ENCODE measurements at places on chromosomes 2 and 18.

GRCh38 chr2:28527196-28527595, 31.3 kb downstream of the PLB1 start:
- no peak overlapping the region for H3K27ac ChIP-seq
- H3K36me3 ChIP-seq, result no peaks in the 10 kb centered on the region
- no peak overlapping the region for H3K4me3 ChIP-seq
- no peaks in the 10 kb centered on the region for H3K27me3 ChIP-seq
- DNase-seq, result no peak
- no peaks in the 10 kb centered on the region for H3K4me1 ChIP-seq

DNA sequence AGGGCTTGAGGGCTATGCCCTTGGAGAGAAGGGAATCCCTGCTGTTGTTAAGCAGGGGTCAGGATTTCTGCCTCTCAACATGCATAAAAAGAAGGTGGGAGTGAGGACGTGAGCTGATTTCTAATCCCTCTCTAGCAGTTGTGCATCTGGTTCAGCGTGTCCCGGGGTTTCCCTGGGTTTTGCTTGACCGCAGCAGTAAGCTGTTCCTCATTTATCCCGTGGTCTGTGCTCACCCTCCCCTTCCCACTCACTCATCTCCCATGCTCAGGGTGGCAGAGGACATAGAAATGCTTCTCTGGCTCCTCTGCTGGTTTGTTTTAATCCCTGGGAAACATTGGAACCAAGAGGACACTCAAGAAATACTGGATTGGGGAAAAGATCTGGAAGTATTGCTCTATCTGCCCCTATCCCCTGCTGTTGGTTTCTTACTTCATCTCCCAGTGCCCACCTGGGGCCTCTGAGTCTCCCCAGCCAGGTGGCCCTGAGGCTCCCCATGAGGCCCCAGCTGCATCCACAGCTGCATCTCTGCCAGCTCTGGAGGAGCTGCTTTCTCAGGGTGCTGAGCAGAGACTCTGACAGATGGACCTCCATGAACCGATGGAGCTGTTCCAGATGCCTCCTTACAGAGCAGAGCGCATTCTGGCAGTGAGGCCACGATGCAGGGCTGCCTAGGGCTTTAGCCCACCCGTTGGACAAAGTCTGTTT, 36.1 kb downstream of the TET3 start:
- DNase-seq, result peak; percentile 41
- no peak overlapping the region for H3K27ac ChIP-seq
- no peaks in the 10 kb centered on the region for H3K36me3 ChIP-seq

DNA sequence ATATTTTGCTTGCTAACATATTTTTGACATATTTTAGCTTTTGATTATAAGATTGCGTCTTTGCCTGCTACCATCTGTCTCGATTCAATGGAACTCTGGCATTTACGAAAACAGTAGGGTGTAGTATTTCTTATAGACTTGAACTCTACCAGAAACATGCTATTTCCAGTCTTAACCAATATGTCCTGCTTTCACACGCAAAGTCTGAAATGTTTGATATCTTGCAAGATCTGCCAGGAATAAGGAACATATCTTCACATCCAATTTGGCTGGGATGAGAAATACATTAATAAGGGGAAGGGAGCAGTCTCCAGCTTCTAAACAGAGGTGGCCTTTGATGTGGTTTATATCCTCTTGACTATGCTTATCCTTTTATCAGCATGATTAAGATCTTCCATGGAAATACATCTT, 299.4 kb downstream of the ZNF521 start:
- no peak overlapping the region for H3K4me3 ChIP-seq
- H3K36me3 ChIP-seq, result no peaks in the 10 kb centered on the region
- H3K4me1 ChIP-seq, result no peaks in the 10 kb centered on the region
- no peak for DNase-seq
- H3K27ac ChIP-seq, result no peak overlapping the region

DNA sequence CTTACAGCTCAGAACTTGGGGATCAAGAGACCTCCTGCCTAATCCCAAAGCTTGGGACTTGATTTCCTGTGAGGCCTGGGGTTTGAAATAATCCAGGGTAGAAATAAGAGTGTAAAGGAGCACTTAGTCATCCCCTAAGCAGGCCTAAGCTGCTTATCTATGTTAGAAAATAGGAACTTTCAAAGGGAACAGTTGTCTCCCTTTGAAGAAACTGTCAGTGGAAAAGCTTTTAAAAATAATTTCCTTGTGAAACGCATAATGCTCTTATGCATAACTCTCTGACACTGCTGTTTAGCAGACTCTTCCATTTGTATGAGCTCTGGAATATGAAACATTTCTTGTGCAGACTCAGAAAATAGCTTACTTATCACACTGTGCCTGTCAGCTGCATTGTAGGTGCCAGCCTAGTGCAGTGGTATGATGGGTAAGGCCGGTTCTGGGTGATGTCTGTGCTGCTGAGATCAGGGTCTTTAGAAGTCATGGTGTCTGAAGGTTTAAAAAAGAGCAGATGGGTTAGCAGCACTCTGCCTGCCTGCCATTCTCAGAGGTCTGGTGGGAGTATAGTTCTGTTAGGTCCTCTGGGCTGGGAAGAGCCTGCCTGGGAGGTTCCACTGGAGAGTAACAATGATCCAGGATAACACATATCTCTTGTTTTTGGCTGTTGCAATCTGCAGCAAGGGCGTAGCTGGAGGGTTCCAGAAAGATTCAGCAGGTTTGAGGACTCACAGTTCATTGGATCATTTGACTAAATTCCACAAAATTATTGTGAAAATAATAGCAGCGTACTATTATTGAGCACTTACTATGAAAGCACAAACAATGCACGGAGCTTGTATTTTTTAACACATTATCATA, 283.2 kb upstream of the MEX3C start:
- DNase-seq, result no peak
- H3K4me1 ChIP-seq, result no peaks in the 10 kb centered on the region
- no peaks in the 10 kb centered on the region for H3K27me3 ChIP-seq
- no peak overlapping the region for H3K27ac ChIP-seq

DNA sequence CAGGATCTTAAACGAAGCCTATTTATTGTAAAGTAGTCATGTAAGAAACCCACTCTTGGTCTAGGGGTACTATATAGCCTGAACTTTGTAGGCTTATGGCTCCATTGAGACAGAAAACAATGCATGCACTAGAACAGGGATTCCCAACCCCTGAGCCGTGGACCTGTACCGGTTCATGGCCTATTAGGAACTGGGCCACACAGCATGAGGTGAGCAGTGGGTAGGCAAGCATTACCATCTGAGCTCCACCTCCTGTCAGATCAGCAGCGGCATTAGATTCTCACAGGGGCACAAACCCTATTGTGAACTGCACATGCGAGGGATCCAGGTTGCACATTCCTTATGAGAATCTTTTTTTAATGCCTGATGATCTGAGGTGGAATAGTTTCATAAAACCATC, 59.2 kb downstream of the ROCK1 start:
- H3K4me3 ChIP-seq, result no peak overlapping the region
- H3K27ac ChIP-seq, result no peak overlapping the region
- H3K36me3 ChIP-seq, result no peaks in the 10 kb centered on the region
- no peaks in the 10 kb centered on the region for H3K27me3 ChIP-seq
- DNase-seq, result no peak
- no peaks in the 10 kb centered on the region for H3K4me1 ChIP-seq

DNA sequence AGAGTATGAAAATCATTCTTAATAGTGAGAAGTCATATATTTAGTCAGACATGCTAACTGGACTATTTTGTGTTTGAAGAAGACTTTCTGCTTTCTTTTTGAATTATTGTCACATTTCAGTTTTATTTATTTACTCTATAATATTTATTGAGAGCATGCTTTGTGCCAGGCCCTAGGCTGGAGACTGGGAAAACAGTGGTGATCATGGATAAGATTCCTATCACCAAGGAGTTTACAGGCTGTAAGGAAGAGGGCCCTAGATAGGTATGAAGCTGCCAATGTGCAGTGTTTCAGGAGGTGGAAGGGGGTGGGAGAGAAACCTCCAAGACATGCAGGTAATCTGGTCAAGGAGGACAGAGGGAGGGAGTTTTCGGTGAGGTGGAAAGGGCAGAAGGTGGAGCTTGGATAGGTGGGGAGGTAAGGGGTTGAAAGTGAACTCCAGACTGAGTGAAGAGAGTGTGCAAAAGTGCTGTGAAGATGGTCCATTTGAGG, 207.5 kb downstream of the ARHGAP15 start:
- H3K36me3 ChIP-seq, result no peaks in the 10 kb centered on the region
- H3K4me3 ChIP-seq, result no peak overlapping the region
- no peak overlapping the region for H3K27ac ChIP-seq
- no peaks in the 10 kb centered on the region for H3K4me1 ChIP-seq
- DNase-seq, result no peak
- no peaks in the 10 kb centered on the region for H3K27me3 ChIP-seq

DNA sequence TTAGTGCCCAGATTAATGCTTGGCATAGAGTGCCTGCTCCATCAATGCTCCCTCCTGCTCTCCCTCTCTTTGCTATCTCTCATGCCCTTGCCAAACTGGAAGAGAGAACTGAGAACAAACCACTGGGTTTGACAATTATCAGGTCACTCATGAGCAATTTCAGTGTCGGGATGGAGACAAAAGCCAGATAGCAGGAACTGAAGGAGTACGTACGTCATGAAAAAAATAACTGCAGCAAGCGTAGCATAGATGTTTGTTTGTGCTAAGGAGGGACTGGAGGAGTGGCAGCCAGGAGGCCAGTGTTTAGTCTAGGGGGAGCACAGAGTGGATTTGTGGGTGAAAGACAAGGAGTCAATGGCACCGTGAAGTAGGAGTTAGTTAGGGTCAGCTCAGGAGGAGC, 113.3 kb downstream of the POLE4 start:
- H3K4me3 ChIP-seq, result no peak overlapping the region
- DNase-seq, result no peak
- H3K27ac ChIP-seq, result no peak overlapping the region
- H3K36me3 ChIP-seq, result no peaks in the 10 kb centered on the region
- no peaks in the 10 kb centered on the region for H3K27me3 ChIP-seq

DNA sequence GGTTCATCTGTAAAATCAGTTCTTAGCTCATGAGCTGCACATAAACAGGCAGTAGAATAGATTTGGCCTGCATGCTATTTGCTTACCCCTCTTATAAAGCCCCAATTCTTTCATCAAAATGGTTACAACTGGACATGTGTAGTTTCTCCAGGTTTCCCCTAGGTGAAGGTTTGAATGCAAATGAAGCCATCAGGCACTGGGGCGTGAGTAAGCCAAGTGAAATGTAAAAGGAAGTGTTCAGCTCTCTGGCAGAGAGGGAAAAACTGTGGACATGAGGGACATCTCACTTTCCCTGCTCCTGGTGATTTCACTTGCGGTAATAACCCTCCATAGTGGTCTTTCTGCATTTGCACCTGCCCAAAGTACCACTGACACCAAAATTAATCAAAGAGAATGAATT, 1402.3 kb upstream of the LRRTM1 start:
- no peak overlapping the region for H3K27ac ChIP-seq
- H3K27me3 ChIP-seq, result no peaks in the 10 kb centered on the region
- H3K4me3 ChIP-seq, result no peak overlapping the region
- no peaks in the 10 kb centered on the region for H3K36me3 ChIP-seq

GRCh38 chr18:79949697-79950487, 1.6 kb downstream of the SLC66A2 start:
- no peaks in the 10 kb centered on the region for H3K36me3 ChIP-seq
- DNase-seq, result no peak
- H3K4me1 ChIP-seq, result peaks cover 9% of the 10 kb centered on the region
- peaks cover 29% of the 10 kb centered on the region for H3K27me3 ChIP-seq
- no peak overlapping the region for H3K4me3 ChIP-seq

DNA sequence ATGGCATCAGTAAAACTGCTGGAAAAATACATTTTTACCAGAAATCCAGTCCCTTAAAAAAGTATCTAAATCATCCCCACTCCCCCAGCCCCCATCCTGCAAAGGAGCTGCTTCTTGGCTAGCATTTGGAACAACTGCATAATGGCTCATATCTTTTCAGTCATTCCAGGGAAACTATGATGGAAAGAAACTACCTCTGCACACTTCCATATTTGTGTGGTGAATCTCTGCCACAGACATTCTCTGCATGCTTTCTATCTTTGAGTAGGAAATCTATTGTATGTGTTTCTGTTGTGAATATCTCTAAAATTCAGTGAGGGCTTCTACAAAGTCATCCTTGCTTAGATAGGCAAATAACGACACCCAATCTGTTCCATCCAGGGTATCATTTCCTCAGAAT, 632.3 kb downstream of the LRP1B start:
- H3K36me3 ChIP-seq, result no peaks in the 10 kb centered on the region
- no peaks in the 10 kb centered on the region for H3K4me1 ChIP-seq
- H3K27me3 ChIP-seq, result no peaks in the 10 kb centered on the region
- DNase-seq, result no peak
- no peak overlapping the region for H3K4me3 ChIP-seq

DNA sequence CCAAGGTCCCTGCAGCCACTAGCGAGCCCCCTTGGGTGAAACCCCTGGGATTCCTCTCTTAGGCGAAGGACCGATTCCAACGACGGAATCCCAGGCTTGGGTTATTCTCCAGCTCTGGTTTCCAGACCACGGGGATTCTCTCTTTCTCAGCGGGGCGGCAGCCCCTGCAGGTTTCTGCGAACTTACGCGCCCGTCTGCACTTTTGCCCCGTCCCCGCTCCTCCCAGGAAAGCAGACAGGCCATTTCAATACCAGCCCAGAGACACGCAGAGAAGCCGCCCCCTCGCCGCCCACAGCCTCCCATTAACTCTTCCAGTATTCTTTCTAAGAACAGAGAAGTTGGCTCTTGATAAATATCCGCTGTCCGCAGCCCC, 1.2 kb downstream of the CBLN2 start:
- peaks cover 19% of the 10 kb centered on the region for H3K27me3 ChIP-seq
- no peak overlapping the region for H3K27ac ChIP-seq
- no peaks in the 10 kb centered on the region for H3K36me3 ChIP-seq

DNA sequence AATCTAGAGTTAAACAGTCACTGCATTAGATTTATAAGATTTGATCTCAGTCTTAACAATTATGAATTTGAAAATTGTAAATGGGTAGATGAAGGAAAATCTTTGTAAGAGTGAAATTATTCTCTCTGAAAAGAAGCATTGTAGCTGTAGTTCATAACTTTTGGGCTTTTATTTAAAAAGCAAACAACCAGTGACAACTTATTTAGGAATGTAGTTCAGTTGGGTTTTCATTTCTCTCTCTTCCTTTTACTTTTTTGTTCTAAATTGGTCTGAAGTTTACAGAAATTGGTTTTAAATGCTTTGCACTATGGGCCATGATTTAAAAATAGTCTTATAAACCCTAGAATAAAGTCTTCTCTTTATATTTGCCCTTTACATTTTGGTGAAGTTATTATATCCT, 296.6 kb downstream of the GULP1 start:
- H3K36me3 ChIP-seq, result peaks cover 36% of the 10 kb centered on the region
- no peak overlapping the region for H3K27ac ChIP-seq
- H3K27me3 ChIP-seq, result no peaks in the 10 kb centered on the region
- DNase-seq, result no peak
- no peak overlapping the region for H3K4me3 ChIP-seq

- H3K27me3 ChIP-seq, result no peaks in the 10 kb centered on the region
- no peak overlapping the region for H3K4me3 ChIP-seq
- no peak overlapping the region for H3K27ac ChIP-seq
- no peaks in the 10 kb centered on the region for H3K36me3 ChIP-seq
- H3K4me1 ChIP-seq, result no peaks in the 10 kb centered on the region
- DNase-seq, result no peak
These were observed 21.1 kb upstream of the COX7A2L start for GRCh38 chr2:42382144-42382543.
